ENCODE measurements at places on chromosomes 3 and 15.

DNA sequence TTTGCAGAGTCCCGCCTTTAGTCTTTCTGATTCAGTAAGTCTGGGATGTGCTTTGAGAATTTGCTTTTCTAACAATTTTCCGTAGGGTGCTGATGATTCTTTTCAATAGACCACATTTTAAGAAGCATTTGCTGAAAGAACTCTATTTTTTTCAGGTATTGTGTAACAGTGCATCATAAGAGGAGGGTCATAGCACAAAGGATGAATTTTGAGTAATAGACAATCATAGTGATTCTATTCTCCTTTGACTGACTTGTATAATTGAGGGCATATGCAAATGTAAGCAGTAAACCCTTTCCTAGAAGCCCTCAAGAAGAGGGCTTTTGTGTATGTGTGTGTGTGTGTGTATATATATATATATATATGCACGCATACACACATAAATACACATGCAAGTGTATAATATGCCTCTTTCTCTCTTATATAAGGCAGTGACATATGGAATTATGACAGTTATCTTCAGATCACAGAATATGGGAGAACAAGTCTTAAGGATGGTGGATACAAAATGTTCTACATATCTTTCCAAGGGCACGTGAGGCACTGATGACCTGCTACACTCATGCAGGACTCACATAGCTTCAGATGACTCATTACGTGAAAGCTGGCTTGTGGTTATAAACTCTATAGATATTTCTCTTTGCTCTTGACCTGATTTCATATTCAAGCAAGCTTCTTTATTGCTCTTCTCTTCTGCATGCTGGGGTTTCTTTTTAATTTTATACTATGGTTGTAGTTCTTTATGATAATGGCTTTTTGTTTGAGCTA lies 6.5 kb upstream of the PLSCR1 start:
- DNase-seq = no peak

- no peak for DNase-seq
Measured at GRCh38 chr3:66047311-66048050, 8.8 kb upstream of the MAGI1 start.

GRCh38 chr3:79521221-79521848 lies 246.5 kb downstream of the ROBO1 start:
- no peak for DNase-seq

- no peak for DNase-seq
Measured at GRCh38 chr15:41490355-41490754, 3.3 kb upstream of the ITPKA start.

DNA sequence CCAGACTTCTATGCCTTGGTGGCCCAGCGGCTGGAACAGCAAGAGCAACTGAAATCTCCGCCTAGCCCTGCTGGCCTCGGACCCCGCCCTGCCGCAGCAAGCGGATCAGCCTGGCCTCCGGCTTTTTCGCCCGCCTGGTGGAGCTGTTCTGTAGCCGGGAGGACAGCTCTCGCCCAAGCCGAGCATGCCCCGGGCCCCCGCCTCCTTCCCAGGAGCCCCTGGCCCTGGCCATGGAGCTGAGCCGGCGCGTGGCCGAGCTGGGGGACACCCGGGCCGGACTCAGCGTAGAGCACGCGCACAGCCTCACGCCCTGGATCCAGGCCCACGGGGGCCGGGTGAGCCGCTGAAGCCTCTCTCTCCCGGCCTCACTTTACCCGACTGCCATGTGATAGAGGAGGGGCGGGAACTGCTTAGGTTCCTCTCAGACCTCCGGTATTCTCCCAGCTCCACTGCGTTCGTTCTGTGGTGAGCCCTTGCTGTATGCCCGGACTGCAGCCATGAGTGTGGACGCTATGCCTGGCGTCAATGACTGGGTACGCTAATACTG lies 24.1 kb upstream of the MRPL3 start:
- no peak for DNase-seq

- no peak for DNase-seq
Measured at GRCh38 chr3:42829083-42829627, 19.9 kb downstream of the ACKR2 start.

DNA sequence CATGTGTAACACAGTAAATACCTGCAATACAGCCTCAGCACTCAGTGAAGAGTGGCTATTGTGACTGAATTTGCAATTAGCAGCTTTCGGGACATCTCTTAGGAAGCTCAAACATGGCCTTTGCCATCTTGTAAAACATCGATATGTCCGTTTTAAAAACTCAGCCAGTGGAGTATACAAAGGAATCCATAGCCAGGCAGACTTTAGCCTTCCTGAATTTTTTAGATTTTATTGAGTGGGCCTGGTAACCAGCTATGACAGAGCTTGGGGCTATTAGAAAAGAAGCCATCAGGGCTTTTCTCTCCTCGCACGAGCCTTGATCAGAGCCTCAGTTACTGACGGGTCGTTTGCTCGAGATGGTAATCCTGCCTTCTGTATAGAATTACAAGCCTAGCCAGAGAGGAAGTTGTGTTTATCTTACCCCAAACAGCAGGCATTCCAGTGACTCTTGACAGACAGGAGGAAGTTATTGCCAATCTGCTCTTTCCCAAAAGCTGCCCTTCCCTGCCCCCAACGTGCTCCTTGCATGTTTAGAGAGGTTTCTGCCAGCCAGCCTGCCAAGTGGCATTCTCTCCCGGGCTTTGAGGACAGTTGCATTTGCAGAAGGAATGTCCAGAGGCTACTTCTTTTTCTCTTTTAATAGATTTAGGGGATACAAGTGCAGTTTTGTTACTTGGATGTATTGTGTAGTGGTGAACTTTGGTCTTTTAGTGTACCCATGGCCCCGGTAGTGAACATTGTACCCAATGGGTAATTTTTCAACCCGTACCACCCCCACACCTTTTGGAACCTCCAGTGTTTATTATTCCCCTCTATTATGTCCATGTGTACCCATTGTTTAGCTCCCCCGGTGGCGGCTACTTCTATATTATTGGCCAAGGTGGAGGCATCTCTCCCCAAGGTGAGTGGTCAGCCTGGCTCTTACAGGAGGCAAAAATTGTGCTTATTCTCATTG lies 40.6 kb downstream of the ITPR1 start:
- no peak for DNase-seq

DNA sequence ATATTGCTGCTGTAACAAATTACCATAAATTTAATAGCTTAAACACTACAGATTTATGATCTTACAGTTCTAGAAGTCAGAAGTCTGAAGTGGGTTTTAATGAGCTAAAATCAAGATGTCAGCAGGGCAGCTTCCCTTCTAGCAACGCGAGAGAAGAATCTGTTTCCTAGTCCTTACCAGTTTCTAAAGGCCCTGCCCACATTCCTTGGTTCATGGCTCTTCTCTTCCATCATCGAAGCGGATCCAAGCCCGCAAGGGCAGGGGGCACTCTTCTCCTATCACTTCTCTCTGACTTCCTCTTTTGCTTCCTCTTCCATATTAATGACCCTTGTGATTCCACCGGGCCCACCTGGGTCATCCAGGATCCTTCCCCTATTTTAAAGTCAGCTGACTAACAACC lies 16.1 kb downstream of the MINDY4B start:
- DNase-seq = no peak

GRCh38 chr3:57112206-57112605 lies 51.7 kb downstream of the SPATA12 start:
- no peak for DNase-seq

DNA sequence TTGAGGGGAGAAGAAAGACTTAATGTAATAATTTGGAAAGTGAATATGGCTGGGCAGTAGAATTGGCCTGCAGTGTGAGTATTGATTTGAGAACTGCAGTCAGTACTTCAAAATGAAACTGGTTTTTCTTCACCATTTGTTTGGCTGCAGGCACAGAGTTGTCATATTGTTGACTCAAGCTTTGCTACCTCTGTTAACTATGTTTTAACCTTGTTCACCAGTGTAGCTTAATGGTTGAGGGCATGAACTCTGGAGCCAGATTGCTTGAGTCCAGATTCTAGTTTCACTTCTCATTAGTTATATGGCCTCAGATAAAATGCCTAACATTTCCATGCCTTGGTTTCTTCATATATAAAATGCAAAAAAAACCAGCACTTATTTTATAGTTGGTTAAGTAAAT lies 64.1 kb downstream of the CFAP44 start:
- DNase-seq = no peak

GRCh38 chr3:114089675-114090074 lies 33.1 kb downstream of the QTRT2 start:
- DNase-seq = no peak

DNA sequence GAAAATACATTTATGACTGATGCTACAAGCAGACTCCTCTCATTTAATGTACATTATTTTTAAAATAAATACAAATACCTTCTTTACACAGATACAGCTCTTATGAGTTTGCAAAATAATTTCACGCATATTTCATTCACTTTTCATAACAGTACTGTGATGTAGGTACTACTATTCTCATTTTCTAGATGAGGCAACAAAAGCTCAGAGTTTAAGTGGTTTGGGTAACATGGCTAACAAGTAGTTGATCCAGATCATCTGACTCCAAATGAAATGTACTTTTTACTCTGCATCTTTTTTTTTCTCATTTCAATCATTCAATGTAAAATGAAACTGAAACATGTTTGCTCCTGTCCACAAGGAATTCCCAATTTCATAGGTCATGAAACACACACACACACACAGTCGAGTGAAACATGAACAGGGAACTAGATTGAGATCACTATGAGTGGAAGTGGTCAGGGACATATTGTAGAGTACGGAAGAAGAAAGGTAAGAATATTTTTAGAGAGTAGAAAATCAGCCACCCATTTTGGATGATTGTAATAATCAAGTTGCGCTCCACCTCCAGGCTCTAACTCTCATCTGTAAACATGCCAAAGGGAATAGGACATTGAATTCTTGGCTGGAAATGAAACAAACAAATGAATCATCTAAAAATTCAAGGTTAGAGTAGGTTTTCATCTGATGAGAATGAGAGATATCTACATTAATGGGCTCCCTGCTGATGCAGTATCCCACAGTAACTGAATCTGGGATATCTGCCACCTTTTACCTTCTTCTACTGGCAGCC lies 92.4 kb downstream of the CLDN1 start:
- DNase-seq = no peak

DNA sequence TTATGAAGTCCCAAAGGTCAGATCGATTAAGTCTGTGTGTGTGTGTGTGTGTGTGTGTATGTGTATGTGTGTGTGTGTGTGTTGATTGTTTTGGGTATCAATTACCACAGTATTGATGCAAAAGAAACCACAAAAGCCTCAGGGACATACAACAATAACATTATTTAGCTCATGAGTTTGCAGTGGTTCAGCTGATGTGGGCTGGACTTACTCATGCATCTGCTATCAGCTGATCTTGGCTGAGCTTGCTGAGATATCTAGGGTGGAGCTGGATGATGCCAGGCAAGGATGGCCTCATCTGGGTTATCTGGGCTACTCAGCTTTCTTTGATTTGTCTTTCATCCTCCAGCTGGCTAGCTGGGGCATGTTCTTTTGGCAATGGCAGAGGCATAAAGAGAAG lies 82.4 kb upstream of the PRR23C start:
- DNase-seq = no peak

Data from activated naive CD4-positive, alpha-beta T cell (primary cell).